Suprapubic skin (tissue), 4 donors: ENCODE measurements at places on chromosomes 4 and X. TPM values are rescaled to one million over a fixed set of nuclear protein-coding genes. Genes with fewer than 3 reads are reported as not detected.

- H3K27ac ChIP-seq, result no peak overlapping the region
- H3K27me3 ChIP-seq, result no peaks in the 10 kb centered on the region
- no peaks in the 10 kb centered on the region for H3K4me1 ChIP-seq
- DNase-seq, result peak; percentile 21
- H3K4me3 ChIP-seq, result no peak overlapping the region
Observed at GRCh38 chr4:7788193-7788592, 151.5 kb downstream of the AFAP1 start.

- no peak overlapping the region for H3K27ac ChIP-seq
- no peak overlapping the region for H3K4me3 ChIP-seq
- no peaks in the 10 kb centered on the region for H3K4me1 ChIP-seq
- H3K36me3 ChIP-seq, result no peaks in the 10 kb centered on the region
Observed at GRCh38 chr4:47612116-47613023, 127.3 kb downstream of the ATP10D start.

DNA sequence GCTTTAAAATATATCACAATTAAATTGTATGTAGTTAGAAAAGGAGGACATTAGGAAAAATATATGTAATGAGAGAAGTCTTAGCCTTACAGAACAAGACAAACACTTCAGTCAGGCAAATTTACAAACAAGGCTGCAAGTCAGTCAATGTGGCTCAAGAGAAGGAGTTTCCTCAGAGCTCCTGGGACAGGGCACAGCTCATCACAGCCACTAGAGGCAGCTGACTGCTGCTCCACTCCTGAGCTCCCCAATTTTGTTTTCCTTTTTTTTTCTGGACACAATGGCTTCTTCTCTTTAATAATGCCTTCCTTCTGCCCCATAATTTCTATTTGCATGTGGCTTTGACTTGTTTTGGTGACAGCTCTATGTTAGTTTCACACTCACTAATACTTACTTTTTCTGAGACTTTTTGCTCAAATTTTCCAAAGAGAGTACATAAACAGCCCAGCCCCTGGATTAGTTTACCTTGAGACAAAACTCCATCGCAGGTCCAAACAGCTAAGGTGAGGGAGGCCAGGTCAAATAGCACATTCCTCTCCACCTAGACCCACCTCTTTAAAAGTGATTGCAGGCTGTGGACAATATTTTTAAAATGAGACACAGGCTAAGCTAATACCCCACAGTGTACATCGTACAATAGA is 850.4 kb upstream of the FRG1 start:
- no peak for DNase-seq
- H3K27ac ChIP-seq, result no peak overlapping the region
- H3K27me3 ChIP-seq, result no peaks in the 10 kb centered on the region
- no peaks in the 10 kb centered on the region for H3K4me1 ChIP-seq
- no peaks in the 10 kb centered on the region for H3K36me3 ChIP-seq

GRCh38 chrX:44071070-44071645 is 98.0 kb upstream of the NDP start:
- no peak overlapping the region for H3K4me3 ChIP-seq
- H3K27me3 ChIP-seq, result no peaks in the 10 kb centered on the region
- no peak overlapping the region for H3K27ac ChIP-seq
- H3K4me1 ChIP-seq, result no peaks in the 10 kb centered on the region
- H3K36me3 ChIP-seq, result no peaks in the 10 kb centered on the region
- DNase-seq, result no peak

GRCh38 chr4:3112609-3113469 is 38.4 kb downstream of the HTT start:
- no peaks in the 10 kb centered on the region for H3K4me1 ChIP-seq
- H3K4me3 ChIP-seq, result no peak overlapping the region
- no peak overlapping the region for H3K27ac ChIP-seq
- H3K36me3 ChIP-seq, result peaks cover 65% of the 10 kb centered on the region
- H3K27me3 ChIP-seq, result no peaks in the 10 kb centered on the region

DNA sequence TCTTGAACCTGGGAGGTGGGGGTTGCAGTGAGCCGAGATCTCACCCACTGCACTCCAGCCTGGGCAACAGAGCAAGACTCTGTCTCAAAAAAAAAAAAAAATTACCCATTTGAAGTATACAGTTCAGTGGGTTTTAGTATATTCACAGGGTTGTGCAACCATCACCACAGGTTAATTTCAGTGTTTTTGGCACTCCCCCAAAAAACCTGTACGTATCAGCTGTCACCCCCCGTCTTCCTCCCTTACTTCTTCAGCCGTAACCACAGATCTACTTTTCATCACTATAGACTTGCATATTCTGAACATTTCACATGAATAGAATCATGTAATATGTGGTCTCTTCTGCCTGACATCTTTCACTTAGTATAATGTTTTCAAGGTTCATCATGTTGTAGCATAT is 11.7 kb upstream of the PTTG2 start:
- H3K4me1 ChIP-seq, result no peaks in the 10 kb centered on the region
- no peaks in the 10 kb centered on the region for H3K36me3 ChIP-seq
- DNase-seq, result no peak
- no peaks in the 10 kb centered on the region for H3K27me3 ChIP-seq
- no peak overlapping the region for H3K27ac ChIP-seq
- H3K4me3 ChIP-seq, result no peak overlapping the region

- no peaks in the 10 kb centered on the region for H3K4me1 ChIP-seq
- H3K27me3 ChIP-seq, result no peaks in the 10 kb centered on the region
- DNase-seq, result no peak
- H3K4me3 ChIP-seq, result no peak overlapping the region
- no peaks in the 10 kb centered on the region for H3K36me3 ChIP-seq
Observed at GRCh38 chrX:116694046-116694445, 231.3 kb upstream of the CT83 start.

DNA sequence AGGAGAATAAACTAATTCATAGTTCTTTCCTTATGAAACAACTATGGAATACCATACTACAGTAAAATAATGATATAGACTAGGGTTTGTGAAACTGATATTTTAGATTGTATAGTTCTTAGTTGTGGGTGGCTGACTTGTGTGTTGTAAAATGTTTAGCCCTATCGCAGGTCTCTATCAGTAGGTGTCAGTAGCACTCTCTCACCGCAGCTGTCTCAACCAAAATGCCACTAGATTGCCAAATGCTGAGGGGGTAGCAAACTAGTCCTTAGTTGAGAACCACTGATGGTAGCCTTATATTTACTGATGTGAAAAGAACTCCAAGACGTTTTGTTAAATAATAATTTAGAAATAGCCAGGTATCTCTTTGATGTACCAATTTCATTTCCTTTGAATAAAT is 48.1 kb downstream of the RHOXF2B start:
- H3K36me3 ChIP-seq, result no peaks in the 10 kb centered on the region
- no peak overlapping the region for H3K4me3 ChIP-seq
- no peaks in the 10 kb centered on the region for H3K4me1 ChIP-seq
- no peaks in the 10 kb centered on the region for H3K27me3 ChIP-seq
- DNase-seq, result no peak

TRPC5OS gene
- total RNA-seq, result not detected

GRCh38 chr4:105194328-105195231 is 47.9 kb downstream of the TET2 start:
- no peak overlapping the region for H3K4me3 ChIP-seq
- H3K4me1 ChIP-seq, result peaks cover 37% of the 10 kb centered on the region
- no peak for DNase-seq
- no peaks in the 10 kb centered on the region for H3K27me3 ChIP-seq
- peaks cover 8% of the 10 kb centered on the region for H3K36me3 ChIP-seq
- H3K27ac ChIP-seq, result no peak overlapping the region

IL9R gene
- total RNA-seq, result 0.64 TPM

DNA sequence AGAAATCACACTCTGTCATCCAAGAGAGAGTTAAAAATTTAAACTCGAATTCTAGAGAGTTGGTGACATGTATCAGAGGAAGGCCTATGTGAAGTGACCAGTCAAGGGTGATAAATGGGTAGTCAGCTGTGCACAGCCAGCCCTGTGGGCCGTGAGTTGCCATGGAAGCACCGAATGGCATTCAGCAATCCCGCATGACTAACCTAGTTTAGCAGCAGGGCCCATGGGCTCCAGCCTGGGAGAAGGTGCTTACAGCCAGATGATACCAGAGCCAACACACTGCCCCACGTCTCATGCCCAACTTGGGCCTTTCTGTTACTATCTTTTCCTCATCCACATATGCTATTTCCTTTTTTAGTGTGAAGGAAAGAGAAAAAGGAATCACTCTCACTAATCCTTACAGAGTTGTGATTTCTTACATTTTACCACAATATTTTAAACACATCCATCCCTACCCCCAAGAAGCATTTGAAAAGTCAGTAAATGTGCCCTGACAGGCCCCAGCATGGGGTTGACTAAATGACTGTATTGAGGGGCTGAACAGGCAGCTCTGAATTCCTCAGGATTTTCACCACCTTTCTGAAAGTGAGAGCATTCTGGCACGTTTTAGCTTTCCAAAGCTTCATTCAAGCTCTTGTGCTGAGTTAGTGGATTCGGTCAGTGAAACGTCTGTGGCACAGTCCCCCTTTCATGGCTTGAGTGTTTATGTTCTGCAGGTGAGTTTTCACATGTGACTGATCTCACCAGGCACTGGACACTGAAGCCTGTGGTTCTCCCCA is 104.2 kb downstream of the AFF1 start:
- peaks cover 89% of the 10 kb centered on the region for H3K4me1 ChIP-seq
- no peaks in the 10 kb centered on the region for H3K36me3 ChIP-seq
- peak overlapping the region; percentile 72 for H3K27ac ChIP-seq
- no peak overlapping the region for H3K4me3 ChIP-seq

STK26 gene
- 12.3 TPM for total RNA-seq

SSX2 gene
- not detected for total RNA-seq

TRO gene
- total RNA-seq, result 3.5 TPM

- no peak for DNase-seq
- H3K4me3 ChIP-seq, result no peak overlapping the region
- H3K4me1 ChIP-seq, result no peaks in the 10 kb centered on the region
- no peak overlapping the region for H3K27ac ChIP-seq
Observed at GRCh38 chr4:94897023-94897422, 139.3 kb downstream of the BMPR1B start.
